Renal pelvis (tissue), 12 donors: ENCODE measurements at places on chromosomes 3 and 15. TPM values are rescaled to one million over a fixed set of nuclear protein-coding genes. Genes with fewer than 3 reads are reported as not detected.

RNU5B-1 gene
- not detected for polyA plus RNA-seq

SI gene
- not detected for polyA plus RNA-seq

LSM3 gene
- 15.9 TPM for polyA plus RNA-seq

DNA sequence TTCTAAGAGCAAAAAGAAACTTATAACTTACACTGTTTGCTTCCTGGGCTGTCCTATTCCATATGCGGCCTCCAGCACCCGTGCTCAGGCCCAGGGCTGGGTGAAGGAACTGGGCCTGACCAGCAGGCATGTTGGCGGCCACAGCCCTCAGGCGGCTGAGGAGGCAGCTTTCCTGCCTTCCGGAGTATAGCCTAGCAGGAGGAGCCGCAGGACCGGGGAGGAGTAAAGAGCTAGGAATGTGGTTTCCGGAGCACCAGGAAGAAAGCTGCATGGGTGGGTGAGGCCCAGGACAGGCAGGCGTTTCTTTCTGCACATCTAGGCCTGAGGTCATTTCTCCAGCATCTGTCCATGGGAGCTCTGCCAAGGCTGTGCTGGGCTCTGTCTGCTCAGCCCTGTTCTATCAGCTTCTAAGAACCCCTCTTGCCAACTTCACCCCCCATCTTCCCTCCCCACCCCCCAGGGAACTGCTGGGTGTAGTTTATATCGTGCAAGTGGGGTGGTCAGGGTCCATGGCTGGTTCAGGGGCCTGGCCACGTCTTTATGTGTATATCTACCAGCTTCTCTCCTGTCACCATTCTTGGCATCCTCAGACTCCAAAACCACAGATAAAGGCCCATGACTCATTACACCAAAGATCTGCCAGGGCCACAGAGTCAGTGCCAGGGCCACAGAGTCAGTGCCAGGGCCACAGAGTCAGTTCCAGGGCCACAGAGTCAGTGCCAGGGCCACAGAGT is 7.8 kb upstream of the KIF7 start:
- DNase-seq = no peak

- DNase-seq = peak; percentile 40
Observed at GRCh38 chr15:95016511-95017229, 785.3 kb downstream of the MCTP2 start.

DNA sequence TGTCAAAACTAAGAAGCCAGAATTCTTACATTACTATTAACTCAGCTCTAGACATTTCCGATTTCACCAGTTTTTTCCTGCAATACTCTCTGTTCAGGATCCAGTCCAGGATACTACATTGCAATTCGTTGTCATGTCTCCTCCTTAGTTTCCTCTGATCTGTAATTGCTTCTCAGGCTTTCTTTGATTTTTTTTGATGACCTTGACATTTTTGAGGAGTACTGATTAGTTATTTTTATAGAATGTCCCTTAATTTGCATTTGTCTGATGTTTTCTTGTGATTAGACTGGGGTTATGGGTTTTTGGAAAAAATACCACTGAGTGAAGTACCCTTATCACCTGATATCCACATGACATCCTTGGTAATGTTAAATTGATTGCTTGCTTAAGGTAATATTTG is 57.6 kb downstream of the ATG7 start:
- DNase-seq = no peak

- DNase-seq = no peak
Observed at GRCh38 chr3:170180079-170180907, 1.2 kb downstream of the PHC3 start.

DNA sequence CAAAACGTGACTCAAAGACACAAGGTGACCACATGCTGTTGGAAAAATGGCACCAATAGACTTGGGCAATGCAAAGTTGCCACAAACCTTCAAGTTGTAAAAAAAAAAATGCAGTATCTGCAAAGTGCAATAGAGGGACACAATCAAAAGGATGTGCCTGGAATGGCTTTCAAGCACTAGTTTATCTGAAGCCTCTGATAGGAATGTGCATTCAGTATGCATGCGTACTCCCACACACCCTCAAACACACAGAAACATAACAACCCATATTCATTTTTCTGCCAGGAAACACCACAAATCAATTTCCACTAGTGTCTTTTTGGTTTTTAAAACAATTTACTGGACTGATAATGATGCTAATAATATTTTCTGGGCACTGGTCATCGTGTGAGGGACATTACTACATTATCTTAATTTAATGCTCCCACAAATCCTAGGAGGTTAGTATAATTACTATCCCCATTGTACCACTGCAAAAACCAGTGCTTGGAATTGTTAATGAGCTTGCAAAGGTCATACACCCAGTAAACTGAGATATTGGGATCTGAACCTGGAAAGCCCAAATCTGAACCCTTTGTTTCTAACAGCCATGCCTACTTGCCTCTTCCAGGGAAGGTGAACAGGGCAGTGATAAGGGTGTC is 298.7 kb downstream of the MAGI1 start:
- no peak for DNase-seq
